T-helper 2 cell treated with Interferon-gamma antibody and Interleukin-4, amounts not matched to agents 5 μg/mL and 100 μg/mL, for 36 hours (primary cell): ENCODE measurements at places on chromosomes 13 and 19.

- H3K27ac ChIP-seq, result no peak overlapping the region
- H3K27me3 ChIP-seq, result no peaks in the 10 kb centered on the region
- H3K4me3 ChIP-seq, result no peak overlapping the region
- no peak for DNase-seq
- peaks cover 13% of the 10 kb centered on the region for H3K4me1 ChIP-seq
Measured at GRCh38 chr19:17109300-17109699, 33.7 kb downstream of the MYO9B start.

- no peak for DNase-seq
- H3K4me3 ChIP-seq, result no peak overlapping the region
- peaks cover 4% of the 10 kb centered on the region for H3K4me1 ChIP-seq
Measured at GRCh38 chr13:98171900-98172589, 5.0 kb downstream of the RNF113B start.

DNA sequence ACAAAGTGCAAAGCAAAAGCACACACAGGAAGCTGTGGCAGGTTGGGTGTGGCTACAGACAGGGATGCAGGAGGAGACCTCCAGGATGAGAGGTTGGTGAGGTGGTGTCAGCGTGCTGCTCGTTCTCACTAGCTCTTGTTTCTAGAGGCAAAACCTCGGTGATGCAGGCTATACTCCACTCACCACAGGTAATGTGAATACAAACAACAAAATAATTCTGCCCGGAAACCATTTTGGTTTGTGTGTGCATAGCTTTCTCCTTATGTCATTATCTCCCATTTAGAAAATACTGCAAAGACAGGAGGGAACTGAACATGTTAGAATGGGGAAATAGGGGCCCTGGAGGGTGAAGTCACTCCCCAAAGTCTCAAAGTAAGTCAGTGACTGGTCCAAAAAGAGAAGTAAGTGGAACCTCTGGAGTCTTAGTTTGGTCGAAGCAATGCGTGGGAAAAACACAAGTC, 9.4 kb downstream of the LCP1 start:
- peak overlapping the region; percentile 93 for H3K27ac ChIP-seq
- H3K36me3 ChIP-seq, result peaks cover 81% of the 10 kb centered on the region
- peaks cover 91% of the 10 kb centered on the region for H3K4me1 ChIP-seq
- peak overlapping the region; percentile 95 for H3K4me3 ChIP-seq

GRCh38 chr13:60148918-60149317, 14.8 kb downstream of the DIAPH3 start:
- peaks cover 5% of the 10 kb centered on the region for H3K36me3 ChIP-seq
- no peak overlapping the region for H3K4me3 ChIP-seq
- no peak for DNase-seq

- H3K36me3 ChIP-seq, result no peaks in the 10 kb centered on the region
- DNase-seq, result no peak
- no peak overlapping the region for H3K4me3 ChIP-seq
- H3K27ac ChIP-seq, result no peak overlapping the region
- peaks cover 6% of the 10 kb centered on the region for H3K27me3 ChIP-seq
Measured at GRCh38 chr13:95485045-95485517, 67.4 kb upstream of the CLDN10 start.

GRCh38 chr13:55159765-55160164, 1981.0 kb upstream of the PRR20A start:
- no peaks in the 10 kb centered on the region for H3K4me1 ChIP-seq
- DNase-seq, result no peak
- H3K27ac ChIP-seq, result no peak overlapping the region

- no peak overlapping the region for H3K4me3 ChIP-seq
- no peak for DNase-seq
- no peaks in the 10 kb centered on the region for H3K4me1 ChIP-seq
Measured at GRCh38 chr13:34767778-34768177, 174.3 kb upstream of the NBEA start.

- no peak overlapping the region for H3K4me3 ChIP-seq
- H3K27me3 ChIP-seq, result no peaks in the 10 kb centered on the region
- no peak overlapping the region for H3K27ac ChIP-seq
- H3K4me1 ChIP-seq, result no peaks in the 10 kb centered on the region
Measured at GRCh38 chr19:22438011-22438410, 15.9 kb upstream of the ZNF98 start.

DNA sequence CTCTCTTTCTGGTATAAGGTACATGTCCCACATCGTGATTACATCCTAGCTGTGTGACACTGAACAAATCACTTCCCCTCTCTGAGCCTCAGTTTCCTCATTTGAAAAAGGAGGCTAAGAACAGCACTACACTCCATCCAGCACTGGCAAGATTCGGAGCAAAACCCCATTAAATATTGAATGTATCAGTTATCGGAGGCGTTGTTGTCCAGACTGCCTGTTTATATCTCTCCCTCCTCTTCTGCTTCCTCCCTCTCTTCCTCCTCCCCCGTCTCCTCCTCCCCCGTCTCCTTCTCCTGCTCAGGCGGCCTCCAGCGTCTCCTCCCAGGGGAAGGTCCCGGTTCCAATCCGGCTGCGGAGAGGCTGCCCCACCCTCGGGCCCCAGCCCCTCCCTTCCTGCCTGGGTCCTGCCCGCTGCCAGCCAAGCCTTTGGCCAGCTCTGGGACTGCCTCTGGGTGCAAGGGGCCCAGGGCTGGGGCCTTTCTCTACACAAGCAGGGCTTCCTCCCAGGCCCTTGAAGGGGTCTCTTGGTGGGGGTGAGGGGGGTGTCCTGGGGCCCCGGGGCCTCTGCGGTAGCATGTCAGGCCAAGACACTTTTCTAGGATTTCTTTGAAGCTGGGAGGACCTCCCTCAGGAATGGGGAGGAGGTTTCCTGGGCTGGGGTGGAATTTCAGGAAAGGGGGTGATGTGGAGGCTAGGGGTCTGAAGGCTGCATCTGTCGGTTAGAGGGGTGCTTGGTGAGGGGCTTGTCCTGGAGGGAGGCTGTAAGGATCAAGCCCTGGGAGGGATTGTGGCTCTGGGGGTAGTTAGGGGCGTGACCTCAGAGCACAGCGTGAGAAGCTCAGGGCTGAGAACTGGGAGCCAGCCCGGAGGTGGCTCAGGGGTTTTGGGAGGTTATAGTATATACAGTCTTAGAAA, 1.9 kb downstream of the RRAS start:
- no peaks in the 10 kb centered on the region for H3K36me3 ChIP-seq
- peak overlapping the region; percentile 80 for H3K4me3 ChIP-seq
- peaks cover 31% of the 10 kb centered on the region for H3K4me1 ChIP-seq
- no peak for DNase-seq
